ENCODE measurements at places on chromosomes 6 and 20.
A peak's percentile ranks its signal among the peaks of the same experiment; 100 is the strongest.

- no peak for DNase-seq
Observed at GRCh38 chr20:34260208-34260942, 19.2 kb downstream of the ASIP start.

GRCh38 chr20:57398231-57398821 is 7.1 kb downstream of the RBM38 start:
- DNase-seq: peak; percentile 89

DNA sequence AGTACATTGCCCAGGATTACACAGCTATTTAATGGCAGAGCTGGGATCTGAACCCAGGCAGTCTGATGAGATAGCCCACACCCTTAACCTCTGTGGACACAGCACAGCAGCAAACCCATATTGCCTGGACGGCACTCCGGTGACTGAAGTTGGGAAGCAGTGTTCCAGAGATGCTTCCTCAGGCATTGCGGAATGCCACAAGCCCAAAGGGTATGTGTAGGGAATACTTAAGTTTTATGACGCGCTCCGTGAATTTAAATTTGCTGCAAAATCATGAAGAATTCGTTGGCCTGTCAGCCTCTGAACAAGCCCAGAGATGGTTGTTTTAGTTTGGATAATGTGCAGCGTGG is 46.4 kb downstream of the PSMG4 start:
- DNase-seq: no peak

- no peak for DNase-seq
Observed at GRCh38 chr6:89734526-89734925, 85.1 kb downstream of the MDN1 start.

- DNase-seq: peak; percentile 83
Observed at GRCh38 chr20:45311589-45312211, 3.6 kb upstream of the MATN4 start.

DNA sequence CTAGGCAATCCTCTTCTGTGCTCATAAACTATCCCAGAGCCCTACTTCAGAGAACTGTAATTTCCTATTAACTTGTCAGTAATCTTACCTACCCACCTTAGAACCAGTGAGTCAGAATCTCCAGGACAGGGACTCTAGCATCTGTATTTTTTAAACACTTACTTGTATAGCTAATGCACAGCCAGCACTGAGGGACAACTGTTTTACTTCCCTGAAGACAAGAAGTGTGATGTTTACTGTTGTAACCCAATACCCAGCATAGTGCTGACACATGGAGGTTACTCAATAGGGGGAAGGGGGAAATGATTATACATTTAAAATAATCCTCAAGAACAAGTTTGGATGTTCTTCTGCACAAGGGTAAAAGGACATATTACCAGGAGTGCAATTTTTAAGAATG is 130.8 kb downstream of the BTBD9 start:
- DNase-seq: no peak

GRCh38 chr6:25342802-25343201 is 63.6 kb downstream of the CARMIL1 start:
- DNase-seq: no peak

DNA sequence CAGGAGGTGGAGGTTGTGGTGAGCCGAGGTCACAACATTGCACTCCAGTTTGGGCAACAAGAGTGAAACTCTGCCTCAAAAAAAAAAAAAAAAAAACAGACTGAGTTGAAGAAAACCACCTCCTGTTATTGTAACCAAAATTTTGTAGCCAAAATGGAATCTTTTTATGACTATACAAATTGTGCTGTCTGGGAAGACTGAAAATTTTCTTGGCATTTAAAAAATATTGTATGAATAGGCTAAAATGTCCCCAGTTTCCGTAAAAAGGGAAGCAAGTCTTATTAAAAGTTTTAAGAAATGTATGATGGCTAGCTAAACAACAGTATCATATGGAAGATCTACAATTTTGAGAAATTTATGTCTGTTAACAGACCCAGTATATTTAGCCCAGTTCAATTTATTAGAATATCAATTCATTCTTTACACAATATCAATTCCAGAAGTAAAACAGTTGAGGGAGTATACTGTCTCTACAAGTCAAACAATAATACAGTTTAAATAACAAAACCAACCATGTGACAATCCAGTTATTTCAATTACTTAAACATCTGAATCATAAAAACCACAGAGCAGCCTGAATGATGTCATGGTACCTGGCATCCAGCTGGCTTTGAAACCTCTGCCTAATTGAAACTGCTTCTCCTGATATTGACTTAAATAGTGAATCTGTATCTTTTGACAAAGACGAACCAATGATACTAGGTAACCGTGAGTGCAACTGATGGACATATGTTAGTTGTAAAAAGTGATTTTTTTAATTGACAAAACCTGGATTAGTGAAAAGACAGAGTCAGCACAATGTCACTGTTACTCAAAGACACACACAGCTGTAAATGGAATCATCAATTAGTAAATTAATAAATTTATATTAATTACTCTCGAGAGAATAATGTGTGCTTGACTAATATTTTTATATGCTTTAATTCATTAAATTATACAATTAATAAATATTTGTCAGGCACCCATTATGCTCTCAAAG is 166.6 kb upstream of the MARCKS start:
- DNase-seq: peak; percentile 8

- no peak for DNase-seq
Observed at GRCh38 chr6:134041093-134041492, 11.3 kb downstream of the SLC2A12 start.

DNA sequence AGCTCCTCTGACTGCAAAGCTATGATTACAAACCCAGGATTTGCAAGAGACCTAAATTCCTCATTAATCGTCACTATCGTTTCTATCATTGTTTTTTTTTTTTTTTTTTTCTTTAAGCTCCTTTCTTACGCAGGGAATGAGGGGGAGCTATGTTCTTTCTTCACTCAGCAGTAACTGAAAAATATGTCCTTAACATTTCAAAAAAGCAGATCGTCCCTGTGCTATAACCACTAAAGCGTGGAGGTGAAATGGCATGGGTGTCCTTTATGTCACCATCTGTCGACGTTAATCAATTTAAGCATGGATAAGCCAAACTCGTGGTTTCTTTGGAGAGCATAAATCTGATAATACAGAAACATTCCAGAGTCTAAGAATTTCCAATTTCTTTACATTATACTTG is 67.9 kb upstream of the TRAF3IP2 start:
- DNase-seq: no peak

Measured in activated CD4-positive, alpha-beta T cell treated with anti-CD3 and anti-CD28 coated beads for 48 hours (primary cell).